ENCODE measurements at places on chromosomes 5 and 9. TPM values are rescaled to one million over a fixed set of nuclear protein-coding genes. Genes with fewer than 3 reads are reported as not detected.

Gene BAG1
- 30.7 TPM for total RNA-seq

Gene LHX3
- total RNA-seq: not detected

Gene DOCK8
- not detected for total RNA-seq

Gene ACSL6
- total RNA-seq: 0.07 TPM

Gene SPATA31A3
- not detected for total RNA-seq

Gene OR1L6
- total RNA-seq: not detected

Gene BTNL8
- total RNA-seq: 0.71 TPM

Gene AGXT2
- not detected for total RNA-seq
